AG04449 (cell line): ENCODE measurements at places on chromosomes 3 and 15.
A peak's percentile ranks its signal among the peaks of the same experiment; 100 is the strongest.

GRCh38 chr15:30953731-30954378 is 37.6 kb downstream of the MTMR10 start:
- DNase-seq, result peak; percentile 69

- DNase-seq, result no peak
Measured at GRCh38 chr3:106512846-106513245, 644.0 kb upstream of the CBLB start.

- DNase-seq, result no peak
Measured at GRCh38 chr3:55500555-55501330, 13.6 kb upstream of the WNT5A start.

DNA sequence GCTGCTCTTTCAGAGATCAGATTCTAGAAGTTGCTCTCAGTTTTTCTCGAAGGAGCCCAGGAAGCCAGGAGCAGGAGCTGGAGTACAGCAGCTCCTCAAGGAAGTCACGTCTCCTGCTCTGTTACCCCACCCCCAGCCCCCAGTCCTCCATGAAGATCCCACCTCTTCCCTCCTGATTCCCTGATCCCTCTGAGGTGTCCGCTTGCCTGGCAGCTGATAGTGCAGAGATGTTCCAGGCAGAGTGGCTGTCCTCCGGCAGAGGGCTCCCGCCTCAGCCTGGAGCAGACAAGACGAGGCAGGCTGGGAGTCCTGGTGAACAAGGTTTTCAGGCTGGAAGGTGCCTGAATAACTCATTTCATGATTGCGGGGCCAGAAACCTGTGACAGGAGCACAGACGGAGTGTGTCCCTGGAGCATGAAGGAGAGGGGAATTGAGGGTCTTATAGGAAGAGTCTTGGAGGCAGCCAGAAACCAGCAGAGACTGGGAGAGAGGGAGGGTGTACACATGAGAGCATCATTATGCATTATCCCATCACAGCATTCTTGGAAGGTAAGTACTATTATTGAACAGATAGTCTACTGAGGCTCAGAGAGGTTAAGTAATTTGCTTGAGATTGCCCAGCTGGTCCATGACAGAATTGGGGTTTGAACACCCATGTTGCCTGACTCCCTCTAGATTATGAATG is 1.2 kb downstream of the HRH1 start:
- no peak for DNase-seq

- no peak for DNase-seq
Measured at GRCh38 chr3:72601983-72602750, 246.1 kb downstream of the SHQ1 start.

GRCh38 chr3:159904911-159905310 is 83.7 kb upstream of the IL12A start:
- DNase-seq, result no peak

DNA sequence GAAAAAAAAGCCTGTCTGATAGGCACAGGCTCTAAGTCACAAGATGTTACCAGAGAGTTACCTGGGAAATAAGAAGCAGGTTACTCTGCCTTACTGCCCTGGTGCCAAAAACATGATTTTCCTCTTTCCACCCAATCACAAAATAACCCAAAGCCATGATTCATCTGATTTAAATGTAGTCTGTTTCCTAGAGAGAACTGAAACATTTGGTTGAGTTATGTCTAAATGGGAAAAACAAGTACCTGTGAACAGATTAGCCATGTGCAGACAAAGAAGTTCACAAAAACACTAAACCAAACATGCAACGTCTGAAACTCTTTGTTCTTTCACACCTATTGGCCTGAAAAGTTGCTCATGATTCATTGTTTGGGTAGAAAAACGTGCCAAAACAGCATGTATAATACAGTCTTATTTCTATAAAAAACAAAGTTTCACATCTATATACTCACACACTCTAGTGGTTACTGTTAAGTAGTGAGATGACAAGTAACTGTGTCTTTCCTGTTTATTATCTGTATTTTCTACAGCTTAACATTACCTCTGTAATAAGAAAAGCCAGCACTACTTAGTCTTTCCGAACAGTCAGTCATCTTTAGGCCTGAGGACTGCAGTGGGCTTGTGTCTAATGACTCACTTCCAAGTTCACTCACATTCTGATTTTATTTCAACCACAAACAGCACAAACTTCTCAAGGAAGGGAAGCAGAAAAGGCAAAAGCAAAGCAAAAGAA is 30.2 kb downstream of the FAM174B start:
- DNase-seq, result no peak

DNA sequence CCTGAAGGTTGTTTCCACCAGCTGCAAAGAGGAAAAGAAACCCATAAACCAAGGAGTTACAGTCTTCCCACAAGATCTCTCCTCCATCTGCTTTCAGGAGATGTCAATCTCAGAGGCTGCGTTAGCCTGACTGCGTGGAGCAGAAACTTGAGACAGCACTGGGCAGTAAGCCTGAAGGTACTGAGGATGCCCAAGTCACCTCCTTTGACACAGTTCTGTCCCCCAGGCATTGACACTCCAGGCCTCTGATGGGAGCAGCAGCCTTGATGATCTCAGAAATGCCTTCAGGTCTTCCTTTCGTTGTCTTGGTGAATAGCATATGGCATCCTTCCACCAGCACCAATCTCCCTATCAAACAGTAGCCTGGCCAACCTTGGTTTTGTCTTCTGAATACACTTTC is 89.3 kb downstream of the OXNAD1 start:
- no peak for DNase-seq

DNA sequence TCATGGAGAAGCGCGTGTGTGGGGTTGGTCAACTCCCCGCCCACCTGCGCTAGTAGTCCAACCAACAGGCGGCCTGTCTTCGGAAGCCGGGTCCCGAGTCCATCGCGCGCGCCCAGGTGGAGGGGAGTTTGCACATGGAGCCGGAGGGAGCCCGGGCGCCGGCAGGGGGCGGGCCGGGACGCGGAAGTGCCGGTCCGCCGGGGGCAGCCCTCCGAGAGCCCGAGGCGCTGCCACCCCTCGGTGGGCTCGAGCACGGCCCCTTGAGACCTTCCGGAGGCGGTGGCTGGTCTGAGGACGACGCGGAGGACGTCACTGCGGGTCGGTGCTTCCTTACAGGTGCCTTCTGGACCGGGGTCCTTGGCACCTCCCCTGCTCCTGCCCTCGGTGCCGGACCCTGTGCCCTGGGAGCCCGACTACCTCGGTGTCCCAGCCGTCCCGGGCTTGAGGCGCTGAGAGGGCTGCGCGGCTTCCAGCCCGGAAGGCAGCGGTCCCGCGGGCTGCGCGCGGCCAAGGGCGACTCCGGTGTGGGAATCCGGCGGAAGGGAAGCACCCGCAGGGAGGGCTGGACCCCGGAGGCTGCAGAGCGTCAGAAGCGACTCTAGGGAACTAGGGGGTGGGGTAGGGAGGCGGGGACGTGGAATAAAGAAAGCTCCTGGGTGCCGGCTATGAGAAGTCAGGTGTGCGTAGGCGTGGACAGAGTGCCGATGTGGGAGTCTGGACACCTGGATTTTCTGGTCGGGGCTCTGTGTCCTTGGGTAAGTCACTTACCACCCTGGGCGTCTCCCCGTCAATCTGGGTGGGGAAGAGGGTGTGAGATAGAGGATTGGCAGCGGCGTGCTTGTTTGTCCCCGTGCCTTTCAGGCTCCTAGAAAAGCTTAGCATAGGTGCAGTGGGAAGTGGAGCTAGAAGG is 212.3 kb downstream of the FGF12 start:
- DNase-seq, result no peak

DNA sequence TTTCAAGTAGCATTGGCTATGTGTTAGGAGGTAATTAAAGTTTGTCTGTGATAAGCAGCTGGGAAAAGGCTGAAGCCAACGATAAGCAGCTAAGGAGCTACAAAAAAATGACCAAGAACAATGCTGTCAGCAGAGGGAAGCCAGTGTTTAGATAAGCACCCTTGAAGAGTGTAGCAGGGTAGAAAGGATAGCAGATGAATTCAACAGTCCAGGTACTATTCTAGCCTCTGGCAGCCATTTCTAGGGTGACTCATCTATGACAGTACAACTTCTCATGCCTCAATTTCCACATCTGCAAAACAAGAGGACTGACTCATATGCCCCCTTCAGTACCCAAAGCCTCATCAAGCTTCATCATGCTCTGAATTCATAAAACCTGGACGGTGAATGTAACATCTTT is 617.6 kb upstream of the UBE2E2 start:
- no peak for DNase-seq
